NCI-H1105 (cell line): ENCODE measurements at places on chromosomes 6 and 20.

GRCh38 chr6:2102316-2102883 is 143.0 kb downstream of the GMDS start:
- DNase-seq = no peak

GRCh38 chr6:79810185-79810705 is 137.1 kb downstream of the ELOVL4 start:
- peak; percentile 99 for DNase-seq

GRCh38 chr20:10474606-10475184 is 39.6 kb downstream of the SLX4IP start:
- DNase-seq = no peak

DNA sequence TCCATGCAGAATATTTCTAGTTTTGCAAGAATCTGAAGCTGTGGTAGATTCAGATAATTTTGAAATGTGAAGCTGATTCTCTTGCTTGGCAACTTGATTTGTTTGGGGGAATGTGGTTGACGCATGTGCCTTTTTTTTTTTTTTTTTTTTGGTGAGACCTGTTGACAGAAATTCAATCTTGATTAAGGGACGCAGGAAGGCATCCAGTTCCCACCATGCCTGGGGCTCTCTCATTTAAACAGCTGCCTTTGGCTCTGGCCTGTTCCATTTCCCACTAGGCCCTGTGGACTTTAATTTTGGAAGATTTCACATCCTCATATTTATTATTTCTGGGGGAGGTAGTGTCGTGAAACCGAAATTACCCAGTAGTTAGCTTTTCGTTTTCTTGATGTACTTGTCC is 8.6 kb downstream of the TPX2 start:
- DNase-seq = no peak

GRCh38 chr20:56779452-56780143 is 150.5 kb downstream of the TFAP2C start:
- no peak for DNase-seq

- no peak for DNase-seq
Observed at GRCh38 chr20:2535711-2536559, 438 bp upstream of the TMC2 start.

DNA sequence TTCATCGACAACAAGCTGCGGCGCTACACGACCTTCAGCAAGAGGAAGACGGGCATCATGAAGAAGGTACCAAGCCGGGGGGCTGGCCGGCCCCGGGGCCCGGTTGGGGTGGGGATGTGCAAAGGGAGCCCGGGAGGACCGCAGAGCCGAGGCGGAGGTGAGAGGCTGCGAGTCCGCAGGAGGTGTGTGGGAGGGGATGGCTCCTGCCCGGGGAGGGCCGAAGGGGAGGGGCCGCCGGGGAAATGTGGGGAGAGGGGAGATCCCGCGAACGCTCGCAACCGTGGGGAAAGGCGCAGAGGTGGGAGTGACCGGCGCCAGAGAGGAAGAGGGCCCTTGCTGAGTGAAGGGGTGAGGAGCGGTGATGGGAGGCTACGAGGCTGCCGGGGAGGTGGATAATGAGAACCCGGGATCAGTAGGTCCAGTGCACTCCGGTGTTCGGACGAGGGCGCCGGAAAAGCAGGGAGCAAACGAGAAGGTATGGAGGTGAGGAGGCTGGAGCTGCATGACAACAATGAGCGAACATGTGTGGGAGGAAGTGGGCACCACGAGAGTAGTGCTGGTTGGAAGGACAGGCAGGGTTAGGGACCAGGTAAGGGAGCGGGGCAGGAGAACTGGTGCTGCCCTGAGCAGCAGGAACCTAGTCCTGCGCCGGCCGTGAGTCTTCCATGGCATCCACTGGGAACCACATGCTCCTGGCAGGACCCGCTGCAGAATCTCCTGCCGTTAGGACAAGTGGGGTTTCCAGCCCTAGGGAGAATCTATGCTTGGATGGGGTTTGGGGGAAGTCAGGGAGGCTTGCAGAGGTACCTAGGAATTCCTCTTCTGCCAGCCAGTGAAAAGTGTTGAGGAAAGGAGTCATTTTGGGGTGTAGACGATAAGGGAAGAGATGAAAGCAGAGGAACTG is 1.3 kb downstream of the SRF start:
- DNase-seq = peak; percentile 12

GRCh38 chr20:46190478-46191167 is 72.5 kb downstream of the CD40 start:
- DNase-seq = no peak

DNA sequence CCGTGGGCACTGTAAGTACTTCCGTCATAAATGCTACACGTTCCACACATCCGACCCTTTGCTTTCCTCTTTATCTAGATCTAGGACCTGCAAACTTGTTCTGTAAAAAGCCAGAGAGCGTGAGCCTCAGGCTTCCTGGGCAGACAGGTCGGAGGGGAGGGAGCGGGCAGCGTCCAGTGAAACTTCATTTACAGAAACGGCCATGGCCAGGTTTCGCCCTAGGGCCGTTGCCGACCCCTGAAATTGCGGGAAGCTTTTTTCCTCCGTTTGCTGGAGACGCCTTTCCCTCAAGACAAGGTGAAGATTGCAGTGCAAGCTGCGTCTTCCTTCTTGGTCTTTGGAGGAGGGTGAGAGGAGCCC is 155.4 kb downstream of the DLL1 start:
- DNase-seq = no peak

DNA sequence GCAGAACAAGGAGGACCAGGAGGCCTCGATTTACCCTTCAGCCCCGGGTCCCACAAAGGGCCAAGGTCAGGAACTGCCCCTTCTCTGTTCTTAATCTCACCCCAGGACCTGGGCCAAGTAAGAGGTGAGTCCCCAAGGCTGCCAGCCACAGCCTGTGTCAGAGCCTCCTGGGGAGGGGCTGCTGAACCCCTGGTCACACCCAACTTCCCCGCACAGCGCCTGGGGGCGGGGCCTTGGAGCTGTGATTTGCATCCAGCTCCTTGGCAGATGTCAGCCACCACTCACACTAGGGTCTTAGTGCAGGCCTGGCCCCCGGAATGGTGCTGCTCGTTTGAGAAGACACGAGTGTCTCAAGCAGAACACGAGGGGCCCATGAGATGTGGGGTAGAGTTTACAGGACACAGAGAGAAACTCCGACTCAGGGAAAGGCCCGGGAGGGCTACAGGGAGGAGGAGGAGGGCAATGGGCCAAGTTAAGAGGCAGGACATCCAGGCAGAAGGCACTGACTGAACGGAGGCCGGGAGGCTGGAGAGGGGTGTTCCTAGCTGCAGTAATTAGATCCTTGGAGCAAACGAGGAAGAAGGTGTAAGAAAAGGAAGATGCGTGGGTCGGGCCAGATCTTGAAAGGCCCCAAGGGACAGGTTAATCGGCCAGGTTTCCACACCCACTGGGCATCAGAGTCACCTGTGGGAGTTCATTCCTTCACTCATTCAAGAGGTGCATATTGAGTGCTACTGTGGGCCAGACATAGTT is 26.9 kb downstream of the ZBP1 start:
- DNase-seq = no peak

GRCh38 chr6:110147870-110148269 is 31.6 kb downstream of the WASF1 start:
- DNase-seq = no peak

GRCh38 chr6:29999416-29999815 is 57.1 kb downstream of the HLA-A start:
- no peak for DNase-seq
